ENCODE measurements at places on chromosomes 3 and 15.

GRCh38 chr15:63599401-63600000, 2.3 kb downstream of the FBXL22 start:
- DNase-seq = no peak

- DNase-seq = no peak
Measured at GRCh38 chr3:101941318-101942040, 92.2 kb downstream of the NFKBIZ start.

- no peak for DNase-seq
Measured at GRCh38 chr15:62770752-62771151, 271.8 kb upstream of the TPM1 start.

- DNase-seq = no peak
Measured at GRCh38 chr15:41881920-41882688, 11.7 kb downstream of the SPTBN5 start.

DNA sequence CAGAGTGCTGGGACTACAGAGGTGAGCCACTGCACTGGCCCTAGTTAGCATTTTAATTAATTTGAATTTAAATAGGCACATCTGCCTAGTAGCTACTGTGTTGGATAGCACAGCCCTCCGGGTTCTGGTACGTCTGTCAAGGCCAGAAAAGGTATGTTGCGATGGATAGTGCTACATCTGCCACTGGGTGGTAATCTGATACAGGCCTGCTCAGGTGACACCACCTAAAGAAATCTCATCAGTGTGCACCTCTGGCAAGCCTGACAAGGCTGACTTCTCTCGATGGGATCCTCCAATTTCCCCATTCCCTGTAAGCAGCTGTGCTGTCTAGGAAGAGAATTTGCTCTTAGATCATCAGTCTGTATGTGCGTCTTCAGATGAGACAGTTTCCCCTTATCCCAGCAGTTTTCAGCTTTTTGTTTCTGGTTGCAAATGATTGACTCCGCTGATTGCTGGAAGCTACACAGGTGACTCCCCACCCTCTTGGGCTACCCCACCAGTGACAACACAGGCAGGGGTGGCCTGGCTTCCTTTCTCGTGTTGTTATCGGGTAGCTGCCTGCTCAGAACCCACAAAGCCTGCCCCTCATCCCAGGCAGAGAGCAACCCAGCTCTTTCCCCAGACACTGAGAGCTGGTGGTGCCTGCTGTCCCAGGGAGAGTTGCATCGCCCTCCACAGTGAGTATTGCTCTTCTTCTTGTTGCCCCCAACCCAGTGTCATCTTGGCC, at the start of gene CCR9:
Gene CCR9, plus strand, starts transcription at position 565 of the 727 bp plus-strand sequence. CDS start 8,391 bp downstream, outside the sequence.
- no peak for DNase-seq

DNA sequence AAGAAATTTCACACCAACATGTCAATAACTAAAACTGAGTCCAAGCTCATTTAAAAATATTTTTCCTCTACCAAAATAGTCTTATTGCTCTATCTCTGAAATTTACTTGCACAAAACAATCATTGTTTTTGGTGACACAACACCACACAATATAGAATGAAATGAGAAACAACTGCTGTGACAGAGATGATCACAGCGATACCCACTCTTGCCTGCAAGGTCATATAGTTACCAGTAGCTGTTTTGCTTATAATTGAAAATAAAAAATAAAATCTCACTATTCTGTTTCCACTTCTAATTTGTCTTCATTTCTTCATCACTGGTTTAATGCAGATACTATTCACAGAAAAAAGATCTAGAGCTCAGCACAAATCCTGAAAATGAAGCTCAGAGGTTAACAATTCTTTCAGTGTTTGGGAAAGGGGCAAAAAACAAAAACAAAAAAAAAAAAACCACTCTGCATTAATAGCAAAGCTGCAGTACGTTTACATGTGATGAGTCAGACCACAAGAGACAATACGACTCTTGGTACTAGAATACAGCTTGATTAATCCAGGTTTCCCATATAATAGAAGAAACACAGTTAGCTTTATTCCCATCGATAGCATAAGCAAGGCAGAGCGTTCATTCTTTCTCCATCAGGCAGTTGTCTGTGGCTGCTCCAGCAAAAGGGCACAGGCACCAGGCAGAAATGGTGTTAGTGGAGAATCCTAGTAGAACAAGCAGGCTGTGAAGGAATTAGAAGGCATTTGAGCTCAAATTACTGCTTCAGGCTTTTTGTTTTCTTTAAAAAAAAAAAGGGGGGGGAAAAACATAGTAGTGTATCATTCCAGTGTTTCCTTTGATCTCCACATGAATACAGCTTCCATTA, 773 bp downstream of the ANKRD28 start:
- DNase-seq = no peak

- DNase-seq = no peak
Measured at GRCh38 chr3:59180006-59180405, 130.2 kb upstream of the CFAP20DC start.

- DNase-seq = no peak
Measured at GRCh38 chr15:95693917-95694316, 636.6 kb upstream of the NR2F2 start.

GRCh38 chr3:145727476-145727875, 433.5 kb downstream of the PLOD2 start:
- no peak for DNase-seq

DNA sequence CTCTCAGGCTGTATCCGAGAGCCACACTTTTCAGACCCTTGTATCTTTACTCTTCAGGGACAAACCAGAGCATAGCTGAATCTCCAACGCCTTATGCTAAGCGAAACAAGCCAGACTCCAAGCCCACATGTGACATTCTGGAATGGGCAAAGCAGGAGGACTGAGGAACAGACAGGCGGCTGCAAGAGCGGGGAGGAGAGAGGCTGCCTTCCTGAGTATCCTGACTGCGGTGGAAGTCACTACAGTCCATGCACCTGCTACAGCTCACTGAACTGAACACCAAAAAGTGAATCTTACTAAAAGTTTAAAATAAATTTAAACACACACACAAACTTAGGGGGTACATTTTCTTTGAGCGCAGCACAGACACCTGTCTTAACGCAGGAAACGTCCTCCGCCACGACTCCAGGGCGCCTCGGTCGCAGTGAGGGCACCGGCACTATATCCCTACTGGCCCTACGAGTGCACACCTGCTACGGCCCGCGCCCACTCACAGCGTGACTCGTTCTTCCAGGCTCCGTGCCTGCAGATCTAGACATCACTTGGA, 1.4 kb downstream of the CYFIP1 start:
- DNase-seq = no peak

GRCh38 chr3:181966393-181966792, 254.7 kb downstream of the SOX2 start:
- no peak for DNase-seq

DNA sequence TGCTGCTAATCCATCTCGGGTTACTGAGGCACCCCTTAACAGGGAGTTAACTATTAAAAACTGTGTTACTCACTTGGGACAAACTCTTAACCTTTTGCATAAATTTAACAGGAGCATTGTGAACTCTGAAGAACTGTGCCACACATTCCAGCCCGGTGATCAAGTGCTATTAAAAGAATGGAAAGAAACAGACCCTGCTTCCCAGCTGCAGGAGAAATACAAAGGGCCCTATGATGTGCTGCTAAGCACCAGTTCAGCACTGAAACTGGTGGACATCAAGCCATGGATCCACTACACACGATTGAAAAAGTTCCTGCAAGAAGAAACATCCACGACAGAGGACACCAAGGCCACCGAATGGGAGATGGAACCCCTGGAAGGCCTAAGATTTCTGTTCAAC, 114.7 kb upstream of the PLCL2 start:
- no peak for DNase-seq

- no peak for DNase-seq
Measured at GRCh38 chr15:92661956-92662355, 6.4 kb upstream of the FAM174B start.

DNA sequence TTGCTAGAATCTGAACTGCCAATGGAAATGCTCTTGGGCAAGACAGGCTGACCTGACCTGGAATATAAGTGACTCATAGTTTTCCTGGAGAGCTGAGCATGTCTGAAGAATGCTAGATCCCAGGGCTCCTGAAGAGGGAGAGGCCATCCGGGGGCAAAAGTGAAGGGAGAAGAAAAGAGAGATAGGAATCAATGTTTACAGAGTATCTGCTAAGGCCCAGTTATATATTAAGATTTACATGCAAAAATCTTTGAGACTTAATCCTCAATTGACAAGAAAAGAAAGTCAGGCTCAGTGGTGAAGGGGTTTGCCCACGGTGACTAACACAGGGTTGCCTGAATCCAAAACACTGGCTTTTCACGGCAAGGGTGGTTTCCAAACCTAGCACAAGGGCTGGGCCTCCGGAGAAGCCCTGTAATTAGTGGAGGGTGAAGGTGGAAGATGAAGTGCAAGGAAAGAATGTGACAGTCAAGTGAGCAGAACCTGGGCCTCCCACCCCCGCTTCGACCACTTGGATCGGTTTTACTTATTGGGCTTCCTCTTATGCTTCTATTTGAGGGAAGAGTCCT, 91.7 kb upstream of the FGF12 start:
- DNase-seq = no peak

- no peak for DNase-seq
Measured at GRCh38 chr3:38623539-38623938, 25.9 kb downstream of the SCN5A start.

- no peak for DNase-seq
Measured at GRCh38 chr3:142997330-142997729, 4.0 kb upstream of the U2SURP start.

DNA sequence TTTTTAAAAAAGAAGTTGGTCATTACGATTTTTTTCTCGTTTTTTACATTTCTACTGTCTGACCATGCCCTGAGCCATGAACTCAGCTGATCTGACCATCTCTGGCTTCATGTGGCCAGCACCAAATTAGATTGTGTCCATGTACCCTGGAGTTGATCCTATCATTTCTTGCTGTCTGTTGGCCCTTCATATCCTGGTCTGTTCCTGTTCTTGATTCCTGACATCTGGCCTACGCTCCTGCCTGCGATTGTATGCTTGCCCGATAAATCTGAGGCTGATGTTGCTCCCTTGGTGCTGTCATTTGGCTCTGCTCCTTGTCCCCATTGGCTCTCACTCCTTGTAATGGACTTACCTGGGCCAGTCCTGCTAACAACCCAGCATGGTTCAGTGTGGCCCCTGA, 89.8 kb upstream of the IGSF10 start:
- no peak for DNase-seq

- DNase-seq = no peak
Measured at GRCh38 chr3:73808862-73809509, 184.2 kb upstream of the PDZRN3 start.

- no peak for DNase-seq
Measured at GRCh38 chr3:154730186-154730585, 300.2 kb upstream of the GPR149 start.

DNA sequence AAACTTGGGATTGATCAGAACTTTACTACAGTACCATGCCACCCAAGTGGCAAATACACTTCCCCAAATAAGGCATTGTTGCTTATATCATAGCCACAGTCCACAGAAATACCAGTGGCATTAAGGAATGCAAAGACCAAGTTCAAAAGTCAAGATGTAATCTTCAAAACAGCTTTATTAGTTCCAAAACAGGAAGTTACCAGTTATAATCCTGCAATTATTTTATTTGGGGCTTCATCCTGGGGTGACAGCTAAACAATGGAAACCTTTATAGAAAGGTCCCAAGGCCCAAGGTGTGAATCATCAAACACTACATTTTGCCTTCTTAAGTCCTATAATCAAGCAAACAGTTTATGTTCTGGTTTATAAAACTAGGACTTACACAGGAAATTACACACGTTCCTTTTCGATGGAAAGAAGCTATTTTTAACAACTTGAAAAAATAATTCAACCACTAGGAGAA, 30.3 kb upstream of the RNF7 start:
- peak; percentile 99 for DNase-seq

GRCh38 chr3:99313485-99313884, 324.9 kb upstream of the COL8A1 start:
- peak; percentile 67 for DNase-seq

- no peak for DNase-seq
Measured at GRCh38 chr3:46208167-46208704, at the start of gene CCR1. CCR1 (minus strand) TSS chr3:46208313; CDS start chr3:46204313, 4,000 bp downstream.

DNA sequence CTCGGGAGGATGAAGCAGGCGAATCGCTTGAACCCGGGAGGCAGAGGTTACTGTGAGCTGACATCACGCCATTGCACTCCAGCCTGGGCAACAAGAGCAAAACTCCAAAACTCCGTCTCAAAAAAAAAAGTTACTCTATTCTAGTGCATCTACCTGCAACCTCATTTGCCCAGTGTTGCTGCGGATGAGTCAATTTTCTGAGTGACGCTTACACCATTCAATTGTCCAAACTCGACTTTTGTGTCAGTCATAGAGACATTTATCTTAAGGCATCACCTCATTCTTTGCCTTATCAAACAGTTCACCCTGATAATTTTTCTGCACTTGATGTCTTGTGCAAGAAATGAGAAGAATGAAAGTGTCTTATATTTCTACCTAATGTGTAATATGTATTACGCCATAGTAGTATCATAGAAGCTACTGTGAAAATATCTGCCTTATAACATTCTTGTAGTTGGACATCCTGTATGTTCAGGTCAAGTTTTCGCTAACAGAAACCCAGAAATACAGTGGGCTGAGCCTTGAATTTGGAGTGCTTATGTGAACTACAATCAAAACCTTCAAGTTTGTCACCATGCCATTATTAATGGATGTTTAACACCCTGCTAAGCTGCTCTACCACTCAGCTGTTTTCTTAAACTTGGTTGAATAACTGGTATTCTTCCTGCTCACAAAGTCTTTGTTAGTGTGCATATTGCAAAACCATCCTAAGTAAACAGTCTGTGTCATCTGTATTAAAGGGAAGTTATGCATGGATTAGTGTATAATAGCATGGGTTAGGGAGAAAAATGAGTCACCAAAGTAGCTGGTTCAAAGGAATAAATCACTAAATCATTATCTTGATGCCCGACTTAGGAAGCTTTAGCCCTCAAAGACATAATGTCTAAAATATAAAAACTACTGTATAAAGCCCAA, 531.0 kb upstream of the NR2F2 start:
- no peak for DNase-seq

GRCh38 chr3:25592510-25592968, 72.2 kb downstream of the TOP2B start:
- DNase-seq = no peak

DNA sequence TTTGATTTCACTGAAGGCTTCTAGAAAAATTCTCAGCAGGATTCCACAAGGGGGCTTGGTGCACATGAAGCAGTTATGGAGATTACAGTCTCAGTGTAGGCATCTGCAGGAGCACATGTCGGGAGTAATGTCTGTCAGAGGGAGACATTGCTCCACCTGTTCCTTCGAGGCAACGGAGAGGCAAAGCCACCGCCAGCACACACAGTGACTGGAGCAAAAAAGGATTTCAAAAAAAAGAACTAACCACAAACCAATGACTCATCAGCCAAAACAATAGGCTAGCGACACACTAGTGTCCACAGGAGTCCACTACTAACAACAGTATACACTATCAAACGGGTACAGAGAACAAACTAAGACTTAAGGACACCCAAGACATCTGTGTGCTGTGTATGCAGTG, 68.9 kb downstream of the NPTN start:
- peak; percentile 45 for DNase-seq

- no peak for DNase-seq
Measured at GRCh38 chr15:36810656-36811449, 231.4 kb downstream of the CDIN1 start.

GRCh38 chr15:69863446-69863845, 234.3 kb downstream of the TLE3 start:
- DNase-seq = no peak

GRCh38 chr3:194269610-194270145, 81.5 kb downstream of the CPN2 start:
- no peak for DNase-seq
